ENCODE measurements at places on chromosomes 1 and 21.
A peak's percentile ranks its signal among the peaks of the same experiment; 100 is the strongest.

DNA sequence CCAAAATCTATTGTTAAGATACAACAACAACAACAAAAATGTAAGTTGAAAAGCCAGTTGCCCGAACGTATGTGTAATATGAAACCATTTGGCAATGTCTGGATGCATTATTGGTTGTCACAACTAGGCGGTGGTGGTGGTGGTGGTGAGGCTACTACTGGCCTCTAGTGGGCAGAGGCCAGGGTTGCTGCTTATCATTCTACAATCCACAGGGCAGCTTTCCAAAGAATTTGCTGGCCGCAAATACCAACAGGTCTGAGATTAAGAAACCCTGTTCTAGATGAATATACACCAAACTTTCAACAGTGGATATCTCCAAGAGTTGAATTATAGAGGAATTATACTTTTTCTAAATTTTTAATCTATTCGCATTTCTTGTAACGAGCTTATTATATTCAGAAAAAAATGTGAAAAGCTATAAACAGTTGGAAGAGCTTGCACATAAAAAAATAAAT lies 26.8 kb upstream of the ZNF697 start:
- DNase-seq: peak; percentile 90

- no peak for DNase-seq
Measured at GRCh38 chr1:230323686-230324085, 102.4 kb downstream of the PGBD5 start.

GRCh38 chr1:19812875-19813642 lies 2.0 kb downstream of the RNF186 start:
- no peak for DNase-seq

GRCh38 chr21:44881198-44881872 lies 7.8 kb upstream of the PTTG1IP start:
- DNase-seq: no peak

- no peak for DNase-seq
Measured at GRCh38 chr1:37845049-37845646, 14.2 kb downstream of the MTF1 start.

GRCh38 chr1:56644919-56645676 lies at the start of gene PRKAA2:
TSS of gene PRKAA2 (plus strand) at chr1:56645314. CDS start at chr1:56645388, 74 bp downstream.
- DNase-seq: peak; percentile 13

DNA sequence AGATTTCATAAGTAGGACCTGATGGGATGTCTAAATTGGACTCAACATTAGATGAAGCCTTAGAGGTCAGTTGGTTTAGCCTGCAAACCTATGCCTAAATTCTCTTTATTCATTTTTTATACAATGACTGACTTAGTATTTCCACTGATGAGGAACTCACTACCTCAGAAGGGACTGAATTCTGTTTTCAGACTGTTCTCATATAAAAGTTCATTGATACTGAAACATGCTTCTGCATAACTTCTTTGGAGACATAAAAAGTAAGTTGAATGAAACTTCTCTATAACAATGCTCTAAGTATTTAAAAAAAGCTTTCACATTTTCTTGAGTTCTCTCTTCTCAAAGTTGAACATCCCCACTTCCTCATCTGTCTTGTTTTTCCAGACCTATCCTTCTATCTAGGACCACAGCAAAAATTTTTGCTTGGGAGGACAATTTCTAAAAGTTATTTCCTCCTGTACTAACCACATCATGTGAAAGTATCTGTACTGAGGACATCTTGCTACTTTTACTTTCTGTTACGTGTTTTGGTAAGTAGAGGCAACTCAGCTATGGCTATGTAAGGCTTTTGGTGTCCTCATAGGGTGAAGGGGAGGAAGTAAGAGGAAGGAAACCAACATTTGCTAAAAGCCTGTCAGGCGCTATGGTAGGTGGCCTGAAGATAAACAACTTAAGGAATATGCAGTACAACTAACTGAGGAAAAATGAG lies 64.1 kb downstream of the USP24 start:
- no peak for DNase-seq

GRCh38 chr1:226920446-226920894 lies 19.6 kb upstream of the COQ8A start:
- no peak for DNase-seq

DNA sequence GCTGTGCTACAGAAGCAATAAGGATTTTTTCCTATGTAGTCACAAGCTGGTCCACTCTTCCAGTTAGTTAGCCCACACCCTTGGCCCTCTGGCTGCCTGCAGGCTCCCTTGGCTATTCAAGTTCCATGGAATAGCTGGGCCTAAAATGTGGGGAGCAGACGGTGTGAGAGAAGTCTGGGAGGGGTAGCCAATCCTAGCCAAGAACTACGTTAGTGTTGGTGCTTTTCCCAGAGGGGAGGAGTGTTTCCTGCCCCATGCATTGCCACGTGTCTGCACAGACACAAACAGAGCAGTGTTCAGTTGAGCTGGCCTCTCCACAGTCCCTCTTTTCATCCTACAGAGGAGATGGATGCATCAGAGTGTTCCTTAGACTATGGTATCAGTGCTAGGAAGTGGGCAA lies 59.0 kb upstream of the IPO9 start:
- DNase-seq: no peak

DNA sequence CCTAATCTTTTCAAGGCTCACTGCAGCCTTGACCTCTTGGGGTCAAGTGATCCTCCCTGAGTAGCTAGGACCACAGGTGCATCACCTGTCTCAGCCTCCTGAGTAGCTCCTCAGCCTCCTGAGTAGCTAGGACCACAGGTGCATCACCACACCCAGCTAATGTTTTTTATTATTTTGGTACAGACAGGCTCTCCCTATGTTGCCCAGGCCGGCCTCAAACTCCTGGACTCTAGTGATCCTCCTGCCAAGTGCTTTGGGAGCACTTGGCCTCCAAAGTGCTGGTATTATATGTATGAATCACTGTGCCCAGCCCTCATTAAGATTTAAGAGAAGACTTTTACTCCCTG lies 58.5 kb upstream of the S1PR1 start:
- DNase-seq: no peak

GRCh38 chr1:180183426-180183825 lies 28.8 kb downstream of the QSOX1 start:
- no peak for DNase-seq

DNA sequence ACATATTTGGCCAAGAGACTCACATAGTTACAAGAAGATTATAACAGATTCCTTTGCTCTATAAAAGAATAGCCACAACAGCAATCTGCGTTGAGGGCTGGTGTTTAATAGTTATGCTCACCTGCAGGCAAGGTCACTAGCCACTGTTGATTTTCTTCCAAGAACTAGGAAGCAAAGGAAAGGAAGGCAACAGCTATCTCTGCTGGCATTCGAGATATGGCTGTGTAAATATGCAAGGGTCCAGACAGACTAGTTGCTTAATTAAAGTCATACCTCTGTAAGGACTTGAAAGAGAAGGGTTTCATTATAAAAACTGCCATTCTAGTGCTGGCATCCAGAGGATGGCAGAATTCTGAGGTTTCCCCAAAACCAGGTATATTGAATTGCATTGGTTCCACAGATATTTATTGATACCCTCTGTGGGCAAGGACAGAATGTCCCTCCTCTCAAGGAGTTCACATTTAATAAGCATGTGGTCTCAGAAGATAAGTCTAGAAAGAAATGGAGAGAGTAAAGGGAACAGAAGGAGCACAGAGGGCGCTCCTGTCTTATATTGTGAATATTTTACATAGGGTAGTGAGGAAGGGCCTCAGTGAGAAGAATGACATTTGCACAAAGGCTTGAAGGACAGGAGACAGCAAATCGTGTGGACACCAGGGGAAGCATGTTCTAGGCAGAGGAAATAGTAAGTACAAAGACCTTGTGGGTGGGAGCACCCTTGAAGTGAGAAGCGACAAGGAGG lies 23.6 kb upstream of the PLEKHA6 start:
- no peak for DNase-seq

- no peak for DNase-seq
Measured at GRCh38 chr1:162631546-162632191, 595 bp upstream of the DDR2 start.

- no peak for DNase-seq
Measured at GRCh38 chr1:38005195-38006007, at the start of gene FHL3. TSS of gene FHL3 (minus strand) at chr1:38005514. CDS start at chr1:37999412, 6,102 bp downstream.

- DNase-seq: no peak
Measured at GRCh38 chr1:185991266-185991665, 257.1 kb downstream of the HMCN1 start.

- no peak for DNase-seq
Measured at GRCh38 chr1:234163267-234163919, 209.9 kb upstream of the COA6 start.

GRCh38 chr21:45880097-45881068 lies 101.2 kb upstream of the COL6A1 start:
- DNase-seq: peak; percentile 69

GRCh38 chr21:35107520-35107919 lies 58.4 kb upstream of the RUNX1 start:
- no peak for DNase-seq

DNA sequence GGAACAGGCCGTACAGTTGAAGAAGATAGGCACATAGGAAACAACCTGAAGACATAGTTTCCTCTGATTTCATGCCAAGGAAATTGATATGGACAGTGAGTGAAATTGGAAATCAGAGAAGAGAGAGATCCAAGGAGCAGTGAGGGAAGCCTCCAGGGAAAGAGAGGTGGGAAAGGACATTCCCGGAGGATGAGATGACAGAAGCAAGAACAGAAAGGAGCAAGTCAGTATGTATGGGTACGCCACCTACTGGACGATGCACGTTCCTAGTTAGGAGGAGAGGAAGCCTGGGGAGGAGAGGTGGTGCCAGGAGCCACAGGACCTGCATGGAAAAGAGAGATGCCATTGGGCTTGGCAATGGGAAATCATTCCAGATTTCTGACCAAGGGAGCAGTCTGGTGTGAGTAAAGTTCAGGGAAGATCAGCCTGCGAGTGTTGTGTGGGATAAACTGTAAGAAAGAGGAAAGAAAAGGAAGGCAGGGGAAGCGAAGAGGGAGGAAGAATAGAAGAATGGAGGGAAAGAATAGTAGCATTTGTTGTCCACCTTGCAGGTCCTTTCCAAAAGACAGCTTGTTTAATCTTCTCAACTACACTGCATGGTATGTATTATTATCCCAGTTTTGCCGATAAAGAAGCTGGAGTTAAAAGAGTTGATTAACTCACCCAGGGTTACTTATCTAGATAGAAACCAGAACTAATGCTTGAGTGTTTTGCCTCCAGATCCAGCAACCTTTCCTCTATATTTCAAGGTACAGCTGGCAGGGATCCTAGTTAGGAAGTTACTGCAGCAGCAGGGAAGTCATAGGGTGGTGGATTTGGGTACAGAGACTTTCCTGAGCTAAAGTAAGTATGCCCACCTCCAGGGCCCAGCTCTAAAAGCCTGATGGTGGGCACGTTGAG lies 27.4 kb downstream of the C1orf116 start:
- peak; percentile 57 for DNase-seq

DNA sequence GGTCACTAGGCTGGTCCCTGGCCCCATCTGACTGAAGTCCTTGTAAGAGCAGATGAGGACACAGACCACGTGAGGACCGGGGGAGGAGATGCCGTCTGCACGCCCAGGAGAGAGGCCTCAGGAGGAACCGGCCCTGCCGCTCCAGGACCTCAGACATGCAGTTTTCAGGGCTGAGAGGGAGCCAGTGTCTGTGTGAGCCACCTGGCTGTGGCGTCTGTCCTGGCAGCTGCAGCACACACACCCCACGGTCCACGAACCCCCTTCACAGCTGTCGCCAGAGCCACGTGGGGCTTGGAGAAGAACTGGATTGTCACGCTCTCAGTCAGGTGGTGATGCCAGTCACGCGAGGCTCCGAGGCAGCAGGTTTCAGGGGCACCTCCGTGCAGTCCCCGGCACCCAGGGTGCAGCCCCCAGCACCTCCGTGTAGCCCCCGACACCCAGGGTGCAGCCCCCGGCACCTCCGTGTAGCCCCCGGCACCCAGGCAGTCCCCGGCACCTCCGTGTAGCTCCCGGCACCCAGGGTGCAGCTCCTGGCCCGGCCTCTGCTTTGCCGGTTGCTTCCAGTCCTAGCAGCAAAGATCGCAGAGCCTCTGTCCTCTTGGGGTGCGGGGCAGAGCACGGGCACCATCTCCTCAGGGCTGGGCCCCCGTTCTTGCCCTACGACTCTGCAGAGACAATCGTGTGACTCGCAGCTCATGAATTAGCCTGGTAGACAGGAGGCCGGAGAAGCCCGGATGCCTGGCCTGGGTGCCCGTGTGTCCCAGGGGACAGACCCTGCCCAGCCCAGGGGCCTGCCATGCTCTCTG lies 19.0 kb upstream of the SUMO3 start:
- DNase-seq: no peak

GRCh38 chr1:188642704-188643103 lies 1814.0 kb downstream of the PLA2G4A start:
- DNase-seq: no peak

GRCh38 chr1:223776075-223776814 lies 63.9 kb downstream of the CAPN2 start:
- peak; percentile 74 for DNase-seq

GRCh38 chr1:172405912-172406311 lies 14.6 kb upstream of the C1orf105 start:
- DNase-seq: no peak

GRCh38 chr1:76955652-76956051 lies 88.4 kb downstream of the ST6GALNAC5 start:
- no peak for DNase-seq

DNA sequence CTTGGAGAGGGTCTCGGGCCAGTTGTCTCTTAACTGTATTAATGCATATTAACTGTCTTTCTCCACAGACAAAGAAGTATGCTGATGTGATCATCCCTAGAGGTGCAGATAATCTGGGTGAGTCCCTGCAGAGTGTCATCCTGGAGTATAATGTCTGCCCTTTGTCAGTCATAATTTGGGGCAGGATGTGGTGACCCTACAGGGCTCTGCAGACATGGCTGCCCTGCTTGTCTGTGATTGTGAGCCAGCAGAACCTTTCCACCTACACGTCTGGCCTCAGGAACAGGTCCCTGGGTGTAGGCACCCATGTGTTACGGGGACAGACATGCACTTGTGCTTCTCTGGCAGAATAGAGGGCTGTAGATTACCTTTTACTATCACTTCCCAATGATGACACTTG lies 78.4 kb downstream of the UCK2 start:
- no peak for DNase-seq
